ENCODE measurements at places on chromosomes 7 and 10. TPM values are rescaled to one million over a fixed set of nuclear protein-coding genes. Genes with fewer than 3 reads are reported as not detected.

- no peak for DNase-seq
Observed at GRCh38 chr7:150988230-150989226, 2.3 kb upstream of the NOS3 start.

DNA sequence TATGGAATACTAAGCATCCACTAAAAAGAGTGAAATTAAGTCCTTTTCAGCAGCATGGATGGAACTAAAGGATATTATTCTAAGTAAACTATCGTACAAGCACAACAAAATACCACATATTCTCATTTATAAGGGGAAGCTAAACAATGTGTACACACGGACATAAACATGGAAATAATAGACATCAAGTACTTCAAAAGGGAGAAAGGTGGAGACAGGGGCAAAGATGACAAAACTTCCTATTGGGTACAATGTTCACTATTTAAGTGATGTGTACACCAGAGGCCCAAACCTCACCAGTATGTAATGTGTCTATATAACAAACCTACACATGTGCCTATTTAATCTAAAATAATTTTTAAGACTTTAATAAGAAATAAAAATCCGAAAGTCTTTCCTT is 2.2 kb upstream of the AKR1C4 start:
- no peak for DNase-seq

GRCh38 chr10:8254350-8254749 is 199.9 kb downstream of the GATA3 start:
- no peak for DNase-seq

DNA sequence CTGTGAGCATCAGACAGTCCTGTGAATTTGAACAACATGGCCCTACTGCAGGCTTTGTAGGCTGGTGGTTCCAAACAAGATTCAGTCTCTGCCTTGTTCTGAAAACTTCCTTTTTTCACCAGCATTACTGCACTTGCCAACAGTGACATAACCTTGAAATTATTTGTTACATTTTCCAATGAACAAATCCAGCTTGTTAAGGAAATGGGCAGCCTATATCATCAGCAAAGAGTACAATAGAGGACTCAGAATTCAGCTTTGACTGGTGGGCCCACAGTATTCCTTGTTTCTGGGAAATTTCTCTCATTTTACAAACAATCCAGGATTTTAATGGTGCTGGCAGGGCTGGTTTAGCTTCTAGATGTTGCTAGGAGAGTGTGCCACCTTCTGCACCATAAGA is 703.7 kb upstream of the FZD8 start:
- no peak for DNase-seq

- no peak for DNase-seq
Observed at GRCh38 chr7:117019287-117019686, 66.0 kb downstream of the ST7 start.

Gene IFIT2
- 16.3 TPM for total RNA-seq

Gene ASB4
- 0.72 TPM for total RNA-seq

Gene HOXA9
- total RNA-seq = 20.4 TPM

Gene PRKG1
- total RNA-seq = 38.1 TPM

Gene MLXIPL
- total RNA-seq = 1.5 TPM

- no peak for DNase-seq
Observed at GRCh38 chr7:10225275-10225674, 748.4 kb upstream of the PHF14 start.

Gene CALHM3
- total RNA-seq = not detected

Gene AGBL3
- total RNA-seq = 5.5 TPM

Gene OR2A42
- 0.10 TPM for total RNA-seq

DNA sequence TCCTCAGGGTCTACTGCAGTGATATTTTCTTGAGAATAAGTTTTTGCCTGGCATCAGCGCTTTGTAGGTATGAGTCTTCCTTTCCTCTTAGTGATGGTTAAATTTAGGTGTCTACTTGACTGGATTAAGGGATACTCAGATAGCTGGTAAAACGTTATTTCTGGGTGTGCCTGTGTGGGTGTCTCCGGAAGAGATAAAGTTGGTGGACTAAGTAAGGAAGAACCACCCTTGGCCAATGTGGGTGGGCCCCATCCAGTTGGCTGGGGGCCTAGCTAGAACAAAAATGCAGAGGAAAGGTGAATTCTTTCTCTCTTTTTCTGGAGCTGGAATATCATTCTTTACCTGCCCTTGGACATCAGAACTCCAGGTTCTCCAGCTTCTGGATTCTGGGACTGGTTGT is 138.8 kb downstream of the ADCYAP1R1 start:
- DNase-seq = no peak

- peak; percentile 52 for DNase-seq
Observed at GRCh38 chr7:45219801-45220435, 62.3 kb downstream of the RAMP3 start.

- DNase-seq = no peak
Observed at GRCh38 chr10:5668429-5668828, 2.0 kb upstream of the ASB13 start.

DNA sequence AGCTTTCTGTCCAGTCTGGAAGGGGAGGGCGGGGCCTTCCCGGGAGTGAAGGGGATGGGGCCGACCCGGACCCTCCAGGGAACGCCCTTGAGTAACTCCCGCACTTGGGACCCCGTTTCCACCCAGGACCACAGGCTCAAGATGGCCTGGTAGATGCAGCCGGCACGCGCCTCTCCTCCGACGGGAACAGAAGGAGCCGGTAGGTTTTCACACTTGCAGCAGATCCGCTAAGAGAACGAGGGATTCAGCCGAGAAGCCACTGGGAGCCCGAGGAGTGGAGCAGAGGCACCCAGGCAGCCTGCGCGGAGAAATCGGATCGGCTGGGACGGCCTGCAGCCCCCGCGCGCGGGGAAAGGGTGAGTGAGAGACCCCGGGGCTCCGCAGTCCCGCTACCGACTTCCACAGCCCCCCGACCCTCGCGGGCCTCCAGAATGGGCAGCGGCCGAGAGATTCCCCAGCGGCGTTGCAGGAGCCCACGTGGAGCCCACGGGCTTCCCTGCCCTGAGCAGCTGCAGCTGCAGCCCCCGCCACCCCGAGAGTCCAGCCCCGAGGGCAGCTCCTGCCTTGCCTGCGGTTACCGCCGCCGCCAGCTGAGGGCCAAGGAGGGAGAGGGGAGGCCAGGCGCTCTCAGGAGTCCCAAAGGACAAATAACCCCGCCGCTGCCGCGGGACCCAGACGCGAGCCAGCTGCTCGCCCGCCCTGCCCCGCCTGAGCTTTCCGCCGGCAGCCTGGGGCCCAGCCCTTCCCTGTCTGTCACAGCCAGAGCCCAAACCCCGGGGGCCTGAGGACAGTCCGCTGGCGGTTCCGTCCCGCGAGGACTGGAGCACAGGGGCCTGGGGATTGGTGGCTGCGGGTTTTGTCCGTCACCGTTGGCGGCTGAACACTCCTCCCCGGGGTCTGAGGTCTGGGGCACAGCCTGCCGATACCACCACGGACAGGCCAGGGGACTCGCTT is 21.8 kb downstream of the IFT22 start:
- no peak for DNase-seq

DNA sequence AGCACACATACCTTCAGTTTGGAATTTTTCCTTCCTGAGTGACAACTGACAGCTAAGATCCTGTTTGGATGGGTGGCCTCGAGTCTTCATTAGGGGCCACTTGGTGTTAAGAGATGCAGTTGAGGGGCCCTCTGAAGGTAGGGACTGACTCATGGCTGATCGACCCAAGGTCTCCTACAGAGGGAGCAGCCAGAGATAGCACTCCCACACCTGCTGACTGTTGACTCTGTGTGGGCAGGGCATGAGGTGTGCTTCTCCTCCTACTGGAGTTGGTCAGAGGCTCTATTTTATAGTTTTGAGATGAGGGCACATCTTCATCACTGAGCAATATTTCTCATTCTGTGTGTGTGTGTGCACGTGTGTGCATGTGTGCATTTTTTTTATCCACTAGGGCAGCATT is 378.8 kb upstream of the PODXL start:
- no peak for DNase-seq

Gene ERCC6
- total RNA-seq = 15.7 TPM

Gene SORBS1
- total RNA-seq = 95.1 TPM

Gene EXOC6
- 46.6 TPM for total RNA-seq

DNA sequence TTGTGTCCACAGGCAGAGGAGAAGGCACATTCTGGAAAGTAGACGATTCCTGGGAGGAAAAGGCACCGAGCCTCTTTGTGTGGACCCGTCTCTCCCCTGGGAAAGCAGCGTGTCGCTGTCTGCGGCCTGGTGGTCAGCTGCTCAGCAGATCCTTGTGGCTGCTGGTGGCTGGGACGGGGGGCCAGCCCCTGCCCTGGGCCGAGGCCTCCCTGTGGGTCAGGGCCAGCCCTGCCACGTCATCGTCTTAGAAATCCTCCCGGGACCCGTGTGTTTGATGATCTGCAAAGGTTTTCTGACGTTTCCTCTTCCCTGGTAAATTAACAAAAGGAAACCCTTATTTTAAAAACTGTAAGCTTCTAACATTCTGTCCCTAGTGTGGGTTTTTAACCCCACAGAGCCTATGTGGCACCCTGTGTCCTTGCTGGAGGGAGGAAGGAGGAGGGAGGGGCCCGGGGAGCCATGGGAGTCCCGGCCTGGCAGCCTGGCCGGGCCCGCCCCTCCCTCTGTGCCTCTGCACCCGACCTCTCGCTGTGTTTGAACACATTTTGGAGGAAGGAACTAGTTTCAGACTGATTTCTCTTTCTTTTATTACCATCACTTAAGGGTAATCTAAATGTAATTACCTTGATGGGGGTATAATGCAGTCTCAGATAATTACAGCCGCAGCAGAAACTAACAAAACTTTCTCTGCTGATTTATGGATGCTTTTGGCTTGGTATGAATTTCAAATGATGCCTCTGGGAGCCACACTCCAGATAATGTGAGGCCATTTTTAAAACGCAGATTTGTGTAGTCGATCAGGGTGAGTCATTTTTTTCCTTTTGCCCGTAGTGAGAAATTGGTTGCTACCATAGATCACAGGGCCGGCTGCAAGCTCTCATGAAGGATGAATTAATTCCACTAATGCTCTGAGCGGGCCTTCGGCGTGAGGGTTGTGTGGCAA is 85.5 kb downstream of the NKX6-2 start:
- DNase-seq = peak; percentile 95

GRCh38 chr7:80440883-80441282 is 71.0 kb downstream of the GNAT3 start:
- no peak for DNase-seq

GRCh38 chr7:159032322-159032721 is 112.3 kb downstream of the VIPR2 start:
- DNase-seq = no peak

Gene COL1A2
- 2,300 TPM for total RNA-seq

- no peak for DNase-seq
Observed at GRCh38 chr7:151780631-151781030, 96.3 kb downstream of the PRKAG2 start.

DNA sequence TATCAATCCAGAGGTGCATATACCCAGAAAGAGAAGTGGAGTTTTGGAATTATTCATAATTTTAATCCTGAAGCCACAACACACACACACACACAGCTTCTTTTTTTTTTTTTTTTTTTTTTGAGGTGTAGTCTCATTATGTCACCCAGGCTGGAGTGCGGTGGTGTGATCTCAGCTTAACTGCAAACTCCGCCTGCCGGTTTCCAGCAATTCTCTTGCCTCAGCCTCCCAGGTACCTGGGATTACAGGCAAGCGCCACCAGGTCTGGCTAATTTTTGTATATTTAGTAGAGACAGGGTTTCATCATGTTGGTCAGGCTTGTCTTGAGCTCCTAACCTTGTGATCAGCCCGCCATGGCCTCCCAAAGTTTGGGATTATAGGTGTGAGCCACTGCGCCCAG is 35.4 kb downstream of the TET1 start:
- no peak for DNase-seq

Gene CLRN3
- total RNA-seq = 0.20 TPM

- DNase-seq = no peak
Observed at GRCh38 chr7:7931626-7932025, 37.0 kb upstream of the GLCCI1 start.

- DNase-seq = no peak
Observed at GRCh38 chr7:128986609-128987008, 48.9 kb downstream of the IRF5 start.

DNA sequence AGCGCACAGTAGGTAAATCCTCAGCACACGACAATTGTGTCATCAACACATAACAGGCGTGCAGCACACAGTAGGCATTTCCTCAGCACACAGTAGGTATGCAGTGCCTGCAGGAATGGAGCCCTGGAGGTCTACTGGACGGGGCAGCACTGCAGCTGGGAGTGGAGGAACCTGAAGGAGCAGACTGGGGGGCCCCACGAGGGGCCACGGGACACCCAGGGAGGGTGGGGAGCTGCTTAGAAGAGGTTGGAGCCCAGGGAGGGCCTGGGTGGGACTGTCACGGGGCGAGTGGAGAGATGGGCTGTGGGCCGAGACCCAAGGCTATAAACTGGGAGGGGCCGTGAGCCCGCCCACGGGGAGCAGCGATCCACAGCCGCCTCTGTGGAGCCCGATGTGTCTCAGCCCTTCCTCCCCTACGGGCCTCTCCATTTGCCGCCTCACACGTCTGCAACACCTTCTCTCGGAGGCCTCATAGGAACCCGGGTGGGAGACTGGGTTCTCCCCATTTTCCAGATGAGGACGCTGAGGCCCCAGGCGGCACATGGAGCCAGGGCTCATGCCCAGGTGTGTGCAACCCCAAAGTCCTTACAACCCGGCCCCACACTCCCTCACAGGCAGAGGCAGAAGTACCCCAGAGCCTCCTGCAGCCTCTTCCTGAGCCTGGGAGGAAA is 101.5 kb downstream of the MICALL2 start:
- no peak for DNase-seq

Measured in spinal cord (tissue), 10 donors.